ENCODE measurements at places on chromosomes 1 and 21.

GRCh38 chr1:43147625-43148327 is 24.3 kb downstream of the EBNA1BP2 start:
- DNase-seq, result peak; percentile 87

DNA sequence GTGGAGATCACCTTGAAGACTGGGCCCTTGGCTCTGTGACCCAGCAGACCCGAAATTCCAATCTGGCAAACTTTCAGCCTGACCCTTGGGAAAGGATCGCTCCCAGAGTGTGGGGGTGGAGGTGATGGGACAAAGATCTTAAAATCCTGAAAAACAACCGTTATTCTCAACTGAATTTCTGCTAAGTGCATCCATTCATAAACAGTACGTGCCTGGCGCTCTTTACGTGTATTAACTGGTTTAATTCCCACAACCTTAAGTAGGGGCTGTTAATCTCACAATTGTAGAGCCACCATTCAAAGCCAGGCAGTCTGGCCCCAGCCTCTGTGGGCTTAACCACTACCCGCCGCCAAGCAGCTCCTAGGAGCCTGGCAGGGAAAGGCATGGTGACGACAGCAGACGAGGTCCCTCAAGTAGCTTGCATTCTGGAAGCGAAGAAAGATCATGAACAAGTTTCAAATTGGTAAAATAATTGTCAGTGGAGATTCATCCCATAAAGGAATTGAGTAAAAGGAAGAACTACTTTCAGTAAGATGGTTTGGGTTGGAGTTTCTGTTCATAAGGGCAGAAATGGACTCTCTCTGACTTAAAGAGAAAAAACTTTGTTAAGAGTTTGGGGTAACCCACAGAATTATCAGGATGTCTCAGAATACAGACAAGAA is 11.4 kb upstream of the RGS16 start:
- peak; percentile 94 for DNase-seq

DNA sequence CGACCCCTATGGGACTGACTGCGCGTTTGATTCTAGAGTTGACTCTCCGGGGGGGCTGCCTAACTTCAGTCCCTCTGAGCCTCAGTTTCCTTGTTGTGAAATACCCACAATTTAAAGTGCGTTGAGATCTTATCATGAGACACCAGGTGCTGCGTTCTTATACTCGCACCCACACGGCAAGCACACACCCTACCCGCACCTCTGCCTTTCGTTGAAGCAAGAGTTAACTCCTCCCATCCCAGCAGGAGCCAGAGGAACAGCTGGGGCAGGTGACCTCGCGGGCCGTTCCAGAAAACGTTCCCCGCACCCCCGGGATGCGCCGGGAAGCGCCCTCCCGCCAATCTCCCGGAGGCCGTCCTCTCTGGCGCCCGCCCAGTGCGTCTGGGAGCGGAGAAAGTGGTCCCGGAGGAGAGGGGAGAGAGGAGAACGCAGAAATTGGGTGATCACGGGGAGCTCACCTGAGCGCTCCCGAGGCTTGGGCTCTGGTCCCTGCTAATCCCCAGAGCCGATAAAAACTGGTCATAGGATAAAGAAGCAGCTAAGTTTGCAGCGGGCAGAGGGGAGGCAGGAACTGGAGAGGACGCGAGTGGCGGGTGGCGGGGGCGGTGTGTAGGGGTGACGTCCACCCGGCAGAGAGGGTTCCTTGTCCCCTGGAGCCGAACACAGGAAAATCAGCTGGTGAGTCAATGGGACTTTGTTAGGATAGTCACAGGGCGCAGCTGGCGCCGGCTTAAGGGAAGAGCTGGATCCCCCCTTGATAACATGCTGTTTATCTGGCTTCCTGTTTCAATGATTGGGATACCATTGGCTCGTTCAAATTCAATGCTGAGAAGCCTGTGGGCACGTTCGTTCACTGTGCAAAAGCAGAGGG is 869 bp downstream of the NAV1 start:
- peak; percentile 60 for DNase-seq

DNA sequence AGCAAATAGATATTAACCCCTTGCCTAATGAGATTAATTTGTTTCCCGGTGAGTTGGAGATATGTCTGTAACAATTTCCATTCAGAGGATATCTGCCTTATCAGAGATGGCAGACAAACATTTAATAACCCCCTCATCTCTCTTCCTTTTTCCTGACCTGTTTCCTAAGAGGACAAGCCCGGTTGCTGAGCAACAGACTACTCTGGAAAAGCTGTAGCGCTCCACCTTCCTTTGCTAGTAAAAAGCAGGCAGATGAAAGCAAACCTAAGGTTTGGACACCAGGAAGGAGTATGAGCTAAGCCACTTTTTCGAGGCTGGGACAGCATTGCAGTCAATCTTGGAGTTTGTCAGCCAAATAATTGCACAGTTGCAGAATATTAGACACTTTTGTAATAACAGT is 82.4 kb downstream of the RGS21 start:
- DNase-seq, result no peak

GRCh38 chr1:41882068-41882477 is 36.6 kb downstream of the HIVEP3 start:
- DNase-seq, result peak; percentile 8

- DNase-seq, result no peak
Observed at GRCh38 chr1:10530756-10531495, 56.2 kb downstream of the PEX14 start.

DNA sequence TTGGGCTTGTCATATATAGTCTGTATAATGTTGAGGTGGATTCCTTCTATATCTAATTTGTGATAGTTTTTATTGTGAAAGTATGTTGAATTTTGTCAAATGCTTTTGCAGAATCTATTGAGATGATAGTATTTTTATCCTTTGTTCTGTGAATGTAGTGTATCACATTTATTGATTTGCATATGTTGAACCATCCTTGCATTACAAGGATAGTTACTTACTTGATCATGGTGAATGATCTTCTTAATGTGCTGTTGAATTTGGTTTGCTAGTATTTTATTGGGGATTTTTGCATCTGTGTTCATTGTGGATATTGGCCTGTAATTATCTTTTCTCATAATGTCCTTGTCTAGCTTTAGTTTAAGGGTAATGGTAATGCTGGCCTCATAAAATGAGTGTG is 8.3 kb downstream of the FGGY start:
- DNase-seq, result no peak

GRCh38 chr1:110019770-110020169 is 14.7 kb upstream of the STRIP1 start:
- no peak for DNase-seq

- peak; percentile 68 for DNase-seq
Observed at GRCh38 chr1:11458811-11459275, 20.1 kb upstream of the DISP3 start.

- no peak for DNase-seq
Observed at GRCh38 chr21:39209334-39209688, 26.1 kb upstream of the PSMG1 start.

GRCh38 chr1:56094168-56094567 is 485.2 kb downstream of the PLPP3 start:
- DNase-seq, result no peak

DNA sequence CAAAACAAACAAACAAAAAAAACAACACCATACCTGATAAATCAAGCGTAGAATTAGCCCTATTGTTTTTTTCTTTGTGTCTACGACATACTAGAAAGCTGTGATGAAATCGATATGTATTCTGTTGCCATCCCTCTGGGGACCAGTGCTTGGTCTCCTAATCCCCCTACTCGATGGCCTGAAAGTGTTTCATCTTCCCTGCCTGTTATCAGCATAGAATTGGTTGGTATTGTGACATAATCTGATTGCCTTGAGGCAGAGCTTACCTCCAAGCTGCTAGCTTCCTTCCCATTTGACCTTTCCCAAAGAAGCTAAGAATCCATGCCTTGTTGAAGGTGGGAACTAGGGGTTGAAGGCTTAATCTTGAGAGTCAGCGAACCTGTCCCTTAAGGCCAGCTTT is 40.7 kb upstream of the PIGV start:
- no peak for DNase-seq

DNA sequence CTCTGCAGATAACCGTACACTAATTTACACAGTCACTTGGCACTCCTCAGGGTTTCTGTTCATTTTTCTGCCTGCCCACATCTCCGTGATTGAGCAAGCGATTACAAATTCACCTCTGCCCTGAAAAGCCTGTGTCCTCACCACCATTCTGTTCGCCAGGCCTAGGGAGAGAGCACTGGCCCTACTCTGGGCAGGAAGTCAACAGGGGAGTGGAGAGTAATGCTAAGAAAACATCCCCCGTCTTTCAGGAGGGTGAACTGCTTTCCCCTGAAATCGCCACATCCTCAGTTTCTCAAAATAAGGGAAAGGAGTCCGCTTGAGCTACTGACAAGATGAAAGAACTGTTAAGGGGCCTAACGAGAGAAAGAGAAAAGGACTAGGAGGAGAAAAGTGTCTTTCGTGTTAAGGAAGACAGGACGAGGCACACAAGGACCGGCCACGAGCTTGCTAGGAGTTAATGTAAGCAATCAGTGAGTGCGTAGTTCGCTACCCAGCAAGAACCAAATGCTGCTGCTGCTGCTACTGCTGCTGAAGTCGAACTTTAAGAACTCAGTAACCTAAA is 632 bp downstream of the PEX19 start:
- DNase-seq, result no peak

DNA sequence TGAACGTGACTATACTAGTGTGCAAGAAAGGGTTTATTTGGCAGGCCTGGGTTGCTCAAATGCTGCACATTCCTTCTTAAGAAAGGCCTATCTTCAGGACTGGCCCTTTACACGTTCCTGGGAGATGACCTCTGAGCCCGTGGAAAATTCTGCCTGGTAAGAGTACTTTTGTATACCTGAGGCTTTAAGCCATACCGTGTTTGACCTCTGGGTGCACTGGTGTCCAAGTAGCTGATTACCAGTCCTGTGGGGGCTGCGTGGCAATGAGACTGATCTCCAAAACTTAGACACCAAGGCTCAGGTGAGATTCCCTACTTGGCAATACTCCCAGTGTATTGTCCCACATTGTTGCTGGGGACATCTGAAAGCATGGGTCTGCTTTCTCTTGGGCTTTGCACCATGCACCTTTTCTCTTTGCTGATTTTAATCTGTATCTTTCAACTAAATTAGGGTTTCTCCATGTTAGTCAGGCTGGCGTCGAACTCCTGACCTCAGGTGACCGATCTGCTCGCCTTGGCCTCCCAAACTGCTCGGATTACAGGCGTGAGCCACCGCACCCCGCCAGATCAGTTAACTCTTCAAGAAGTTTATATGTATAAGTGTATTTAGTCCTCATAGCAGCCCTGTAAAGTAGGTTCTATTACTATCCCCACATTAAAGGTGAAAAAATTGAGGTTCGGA is 44.5 kb downstream of the TRIM33 start:
- no peak for DNase-seq

DNA sequence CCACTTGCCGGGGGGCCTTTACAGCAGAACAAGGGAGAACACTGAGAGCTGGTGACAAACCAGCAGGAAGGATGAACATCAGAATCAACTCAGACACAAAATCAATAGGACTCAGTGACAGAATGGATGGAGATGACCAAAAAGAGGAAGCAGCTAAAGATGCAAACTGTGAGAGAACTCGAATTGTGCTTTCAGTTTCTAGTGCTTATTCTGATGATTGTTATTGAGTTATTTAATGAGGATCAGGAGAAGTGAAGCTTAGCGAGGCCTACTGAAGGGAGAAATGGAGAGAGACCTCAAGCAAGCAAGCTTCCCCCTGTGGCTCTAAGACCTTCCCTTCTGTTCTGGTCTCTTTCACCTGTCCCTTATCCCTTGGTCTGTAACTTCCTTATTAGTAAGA is 30.3 kb upstream of the TMEM125 start:
- DNase-seq, result no peak

DNA sequence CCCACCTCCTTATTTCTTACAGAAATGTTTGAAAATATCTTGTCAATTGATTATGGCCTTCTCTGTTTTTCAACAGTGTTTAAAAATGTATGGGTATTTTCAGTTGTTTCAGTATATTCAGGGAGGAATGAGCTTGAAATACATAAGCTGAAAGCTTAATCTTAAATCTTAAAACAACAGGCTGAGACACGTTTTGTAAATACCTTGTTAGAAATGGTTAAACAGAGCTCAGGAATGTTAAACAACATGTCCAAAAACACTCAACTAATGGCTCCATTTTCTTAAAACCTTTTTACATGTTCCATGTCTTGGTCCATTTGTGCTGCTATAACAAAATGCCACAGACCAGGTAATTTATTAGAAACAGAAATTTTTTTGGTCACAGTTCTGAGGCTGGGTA is 953.8 kb upstream of the ADGRL2 start:
- DNase-seq, result no peak

- DNase-seq, result no peak
Observed at GRCh38 chr1:218352075-218352438, 6.9 kb downstream of the TGFB2 start.

DNA sequence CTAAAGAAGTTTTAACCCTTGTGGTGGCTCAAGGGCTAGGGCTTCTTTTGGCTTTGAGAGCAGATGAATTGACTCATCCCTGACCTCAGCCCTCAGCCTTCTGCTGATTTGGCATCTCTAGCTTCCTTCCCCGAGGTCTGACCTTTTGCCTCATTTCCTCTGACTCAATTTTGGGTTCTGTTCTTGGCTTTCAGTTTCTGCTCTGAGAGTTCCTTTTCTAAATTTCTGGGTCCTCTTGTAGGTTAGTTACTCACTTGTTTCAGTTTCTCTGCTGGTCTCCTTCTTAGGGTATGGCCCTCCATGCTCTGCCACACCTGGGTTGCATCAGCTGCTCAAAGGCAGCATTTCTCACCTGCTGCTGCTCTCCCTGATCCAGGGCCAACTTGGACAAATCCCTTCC is 19.4 kb downstream of the PDE4B start:
- DNase-seq, result no peak

GRCh38 chr1:48532976-48533375 is 61.0 kb upstream of the SPATA6 start:
- no peak for DNase-seq

- DNase-seq, result no peak
Observed at GRCh38 chr1:182527680-182528079, 61.4 kb downstream of the RNASEL start.

DNA sequence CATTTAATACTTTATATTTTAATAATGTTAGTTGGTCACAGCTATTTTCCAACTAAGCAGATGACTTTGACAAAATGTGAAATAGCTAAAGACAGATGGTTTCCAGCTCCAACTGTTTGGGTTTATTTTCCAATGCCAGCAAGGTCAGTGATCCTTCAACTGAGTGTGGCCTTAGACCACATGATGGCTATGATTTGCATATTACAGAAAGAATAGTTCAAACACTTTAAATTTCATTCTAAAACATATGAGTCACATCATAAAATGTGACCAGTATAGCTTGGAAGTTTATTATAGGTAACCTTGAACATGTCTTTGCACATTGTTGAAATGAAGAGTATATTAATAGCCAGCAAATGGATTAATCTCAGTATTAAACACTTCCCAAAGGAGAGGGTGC is 454.0 kb upstream of the C1orf87 start:
- DNase-seq, result no peak
